ENCODE measurements at places on chromosomes 16 and 17.

DNA sequence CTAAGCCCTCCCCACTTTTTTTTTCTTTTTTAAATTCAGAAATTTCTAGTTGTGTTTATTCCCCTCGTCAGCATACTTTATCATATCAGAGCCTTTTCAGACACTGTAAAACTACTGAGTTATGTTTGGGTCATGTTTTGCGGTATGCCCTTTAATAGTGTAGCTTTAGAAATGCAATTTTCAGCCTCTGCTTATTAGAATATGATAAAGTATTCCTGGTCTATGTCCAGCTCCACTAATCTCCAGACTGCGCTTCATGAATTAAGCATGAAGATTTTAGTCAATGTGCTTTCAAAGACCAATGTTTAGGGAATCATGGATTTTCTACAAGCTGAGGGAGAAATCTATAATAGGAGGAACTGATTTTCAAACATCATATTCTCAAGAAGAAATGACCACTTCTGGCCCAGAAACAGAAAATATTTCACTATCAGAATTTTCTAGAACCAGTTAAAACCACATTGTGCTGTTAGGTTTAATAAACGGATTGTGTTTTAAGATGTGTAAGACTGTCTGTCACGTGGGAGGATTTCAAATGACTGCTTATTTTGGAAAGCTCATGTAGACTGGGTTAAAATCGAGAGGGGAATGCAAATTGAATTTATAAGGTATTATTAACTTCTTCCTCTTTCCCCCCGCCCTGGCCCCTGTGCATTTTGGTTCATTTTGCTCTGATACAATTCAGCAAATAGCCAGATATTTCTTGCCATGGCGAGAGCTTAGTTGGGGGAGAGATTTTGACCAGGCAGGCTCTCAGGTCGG is 498.5 kb downstream of the WWOX start:
- no peak for DNase-seq

DNA sequence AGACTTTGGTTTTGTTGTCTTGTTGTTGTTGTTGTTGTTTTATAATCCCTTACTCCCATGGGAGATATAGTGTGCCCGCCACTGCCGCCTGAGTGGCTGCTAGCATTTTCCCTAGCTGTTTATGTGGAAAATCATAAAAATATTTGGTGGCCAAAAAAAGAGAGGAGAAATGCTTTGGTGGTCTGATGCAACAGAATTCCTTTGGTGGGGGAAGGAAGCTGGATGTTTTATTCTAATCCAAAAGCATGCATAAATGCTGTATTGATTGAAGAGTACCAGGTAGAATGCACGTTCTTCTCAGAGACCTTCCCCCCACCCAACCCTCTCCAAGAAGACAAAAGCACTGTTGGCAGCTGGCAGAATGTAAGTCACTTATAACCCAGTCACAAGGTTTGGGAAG is 93.2 kb downstream of the C17orf67 start:
- no peak for DNase-seq

DNA sequence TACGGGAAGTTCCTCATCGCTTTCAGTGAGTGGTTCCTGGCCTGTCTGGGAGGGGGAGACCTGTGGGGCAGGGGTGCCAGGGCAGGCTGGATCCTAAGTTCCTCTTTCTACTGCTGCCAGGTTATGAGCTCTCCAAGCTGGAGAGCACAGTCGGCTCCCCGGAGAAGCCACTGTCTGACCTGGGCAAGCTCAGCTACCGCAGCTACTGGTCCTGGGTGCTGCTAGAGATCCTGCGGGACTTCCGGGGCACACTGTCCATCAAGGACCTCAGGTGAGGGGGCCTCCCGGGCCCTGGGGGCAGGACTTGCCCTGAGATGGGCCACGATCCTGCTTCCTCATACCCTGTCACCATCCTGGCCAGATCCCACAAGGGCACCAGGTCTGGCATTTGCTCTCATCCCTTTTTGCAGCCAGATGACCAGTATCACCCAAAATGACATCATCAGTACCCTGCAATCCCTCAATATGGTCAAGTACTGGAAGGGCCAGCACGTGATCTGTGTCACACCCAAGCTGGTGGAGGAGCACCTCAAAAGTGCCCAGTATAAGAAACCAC is 5.1 kb downstream of the PRSS8 start:
- no peak for DNase-seq

- DNase-seq, result no peak
Measured at GRCh38 chr17:18089613-18090012, 1.9 kb downstream of the DRG2 start.

GRCh38 chr17:76274112-76274956 is 9.2 kb downstream of the UBALD2 start:
- DNase-seq, result no peak

DNA sequence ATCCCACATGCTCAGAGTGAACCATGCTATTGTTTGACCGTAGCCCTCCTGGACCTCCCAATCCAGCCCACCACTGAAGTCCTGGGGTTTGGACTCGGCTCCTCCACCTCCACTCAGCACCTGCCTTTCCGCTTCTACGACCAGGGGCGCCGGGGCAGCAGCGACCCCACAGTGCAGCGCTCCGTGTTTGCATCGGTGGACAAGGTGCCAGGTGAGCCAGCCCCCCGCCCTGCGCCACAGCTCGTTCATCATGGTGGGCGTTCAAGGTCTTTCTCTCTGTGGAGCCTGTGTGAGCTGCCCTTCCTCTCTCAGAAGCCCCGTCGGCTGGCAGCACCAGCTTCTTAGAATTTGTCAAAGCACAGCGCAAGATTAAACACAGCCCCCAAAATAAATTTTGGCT is 130.1 kb downstream of the SOCS1 start:
- DNase-seq, result no peak

- DNase-seq, result no peak
Measured at GRCh38 chr17:44971776-44972483, 3.8 kb upstream of the C1QL1 start.

DNA sequence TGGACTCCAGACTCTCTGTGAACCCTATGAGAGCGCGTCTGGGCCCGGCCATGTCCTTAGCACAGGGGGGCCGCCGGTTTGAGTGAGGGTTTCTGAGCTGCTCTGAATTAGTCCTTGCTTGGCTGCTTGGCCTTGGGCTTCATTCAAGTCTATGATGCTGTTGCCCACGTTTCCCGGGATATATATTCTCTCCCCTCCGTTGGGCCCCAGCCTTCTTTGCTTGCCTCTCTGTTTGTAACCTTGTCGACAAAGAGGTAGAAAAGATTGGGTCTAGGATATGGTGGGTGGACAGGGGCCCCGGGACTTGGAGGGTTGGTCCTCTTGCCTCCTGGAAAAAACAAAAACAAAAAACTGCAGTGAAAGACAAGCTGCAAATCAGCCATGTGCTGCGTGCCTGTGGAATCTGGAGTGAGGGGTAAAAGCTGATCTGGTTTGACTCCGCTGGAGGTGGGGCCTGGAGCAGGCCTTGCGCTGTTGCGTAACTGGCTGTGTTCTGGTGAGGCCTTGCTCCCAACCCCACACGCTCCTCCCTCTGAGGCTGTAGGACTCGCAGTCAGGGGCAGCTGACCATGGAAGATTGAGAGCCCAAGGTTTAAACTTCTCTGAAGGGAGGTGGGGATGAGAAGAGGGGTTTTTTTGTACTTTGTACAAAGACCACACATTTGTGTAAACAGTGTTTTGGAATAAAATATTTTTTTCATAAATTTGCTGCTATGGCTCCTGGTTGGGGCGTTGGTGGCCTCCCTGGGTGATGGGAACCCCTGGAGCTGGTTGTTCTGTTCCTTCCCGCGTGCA is 23.1 kb downstream of the STAT5A start:
- no peak for DNase-seq

DNA sequence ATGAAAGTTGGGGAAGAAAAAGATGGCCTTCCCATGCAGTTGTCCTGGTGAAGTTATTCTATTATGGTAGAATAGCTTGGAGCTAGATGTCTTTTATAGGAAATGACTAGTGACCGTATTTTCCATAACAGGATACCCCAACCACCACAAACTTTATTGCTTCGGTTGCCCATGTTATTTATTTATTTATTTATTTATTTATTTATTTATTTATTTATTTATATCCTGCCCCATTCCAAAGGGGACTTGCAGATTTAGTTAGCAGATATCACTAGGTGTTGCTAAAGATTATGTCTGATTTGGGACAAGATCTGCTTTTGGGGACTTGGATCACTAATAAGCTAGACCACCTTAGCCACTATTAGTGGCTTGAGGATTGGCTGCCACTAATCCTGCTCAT is 68.3 kb downstream of the ARHGAP44 start:
- no peak for DNase-seq

DNA sequence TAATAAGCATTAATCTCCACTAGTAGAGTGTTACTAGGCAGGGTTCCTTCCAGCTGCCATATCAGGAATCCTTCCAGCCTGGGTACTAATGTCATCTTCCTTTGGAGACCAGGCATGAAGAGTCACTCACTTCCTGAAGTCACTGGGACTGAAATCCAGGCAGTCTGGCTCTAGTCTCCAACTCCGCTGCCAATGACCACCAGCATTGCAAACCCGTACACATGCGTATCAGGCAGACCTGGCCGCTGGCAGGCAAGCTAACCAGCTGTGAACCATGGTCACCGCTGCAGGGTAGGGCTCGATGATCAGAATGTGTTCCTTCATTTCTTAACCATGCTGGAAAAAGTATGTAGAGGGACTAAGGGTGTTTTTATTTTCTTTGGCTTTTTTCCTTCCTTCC is 255.5 kb downstream of the CDH13 start:
- no peak for DNase-seq

GRCh38 chr17:409848-410542 is 57.4 kb upstream of the RPH3AL start:
- DNase-seq, result peak; percentile 99

- DNase-seq, result no peak
Measured at GRCh38 chr16:17072104-17072503, 398.7 kb downstream of the XYLT1 start.

All from SHP77 treated with DMSO at 0.1 percent for 48 hours (cell line).